T follicular helper cell (primary cell): ENCODE measurements at places on chromosomes 13 and 19.
A peak's percentile ranks its signal among the peaks of the same experiment; 100 is the strongest.

DNA sequence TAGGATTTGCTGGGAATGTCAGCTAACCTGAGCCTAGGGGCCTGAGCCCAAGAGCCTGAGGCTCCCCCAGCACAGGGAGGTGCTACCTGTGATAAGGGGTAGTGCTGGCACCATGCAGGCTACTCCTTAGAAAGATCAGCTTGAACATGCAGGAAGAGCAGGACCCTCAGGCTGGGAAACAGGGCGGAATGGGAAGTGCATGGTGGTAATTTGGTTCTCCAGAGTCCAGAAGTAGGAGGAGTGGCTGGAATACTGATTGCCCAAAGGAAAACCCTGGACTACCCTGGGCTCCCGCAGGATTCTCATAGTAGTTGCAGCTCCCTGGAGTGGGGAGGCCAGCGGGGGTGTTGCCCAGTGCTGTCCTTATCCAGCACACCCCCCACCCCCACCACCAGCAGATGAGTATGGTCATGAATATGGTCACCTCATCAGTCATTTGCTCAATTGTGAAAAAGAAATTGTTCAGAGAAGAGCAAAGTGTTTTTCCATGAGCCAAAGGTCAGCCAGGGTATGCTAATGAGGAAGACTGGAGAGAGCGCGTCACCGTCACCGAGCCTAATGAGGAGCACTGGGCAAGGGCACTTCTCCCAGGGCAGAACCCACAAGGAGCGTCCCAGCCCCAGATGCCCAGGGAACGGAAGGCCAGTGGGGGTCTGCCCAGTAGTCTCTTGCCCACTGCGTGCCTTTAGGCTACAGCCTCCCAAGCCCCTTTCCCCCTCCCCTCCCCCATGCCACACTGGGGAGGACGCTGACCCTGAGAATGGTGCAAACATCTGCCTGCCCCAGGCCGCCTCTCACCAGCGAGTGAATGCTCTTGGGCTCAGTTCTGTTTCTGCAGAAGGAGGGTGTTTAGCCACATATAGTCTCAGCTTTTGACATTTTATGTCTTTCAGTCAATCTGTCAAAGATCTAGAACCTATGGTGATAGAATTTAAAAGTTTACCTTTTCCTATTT lies 5.3 kb downstream of the SLC25A15 start:
- no peak for DNase-seq

- no peak for DNase-seq
These were observed 1466.9 kb downstream of the UQCRFS1 start for GRCh38 chr19:27745978-27746542.

GRCh38 chr13:98487016-98487415 lies 89.9 kb downstream of the STK24 start:
- DNase-seq: no peak

DNA sequence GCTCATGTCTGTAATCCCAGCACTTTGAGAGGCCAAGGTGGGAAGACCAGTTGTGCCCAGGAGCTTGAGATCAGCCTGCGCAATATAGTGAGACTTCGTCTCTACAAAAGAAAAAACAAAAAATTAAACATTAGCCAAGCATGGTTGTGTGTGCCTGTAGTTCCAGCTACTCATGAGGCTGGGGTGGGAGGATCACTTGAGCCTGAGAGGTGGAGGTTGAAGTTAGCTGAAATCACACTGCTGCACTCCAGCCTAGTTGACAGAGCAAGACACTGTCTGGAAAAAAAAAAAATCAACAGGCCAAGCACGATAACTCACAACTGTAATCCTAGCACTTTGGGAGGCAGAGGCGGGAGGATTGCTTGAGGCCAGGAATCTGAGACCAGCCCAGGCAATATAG lies 3.9 kb upstream of the S1PR2 start:
- DNase-seq: no peak

- DNase-seq: no peak
These were observed 67.3 kb downstream of the ZAR1L start for GRCh38 chr13:32247887-32248286.

GRCh38 chr13:80783926-80784565 lies 443.1 kb upstream of the SPRY2 start:
- DNase-seq: no peak

GRCh38 chr19:45739498-45740439 lies 6.5 kb downstream of the MEIOSIN start:
- DNase-seq: no peak

GRCh38 chr13:27374126-27374613 lies 50.2 kb upstream of the GTF3A start:
- no peak for DNase-seq

DNA sequence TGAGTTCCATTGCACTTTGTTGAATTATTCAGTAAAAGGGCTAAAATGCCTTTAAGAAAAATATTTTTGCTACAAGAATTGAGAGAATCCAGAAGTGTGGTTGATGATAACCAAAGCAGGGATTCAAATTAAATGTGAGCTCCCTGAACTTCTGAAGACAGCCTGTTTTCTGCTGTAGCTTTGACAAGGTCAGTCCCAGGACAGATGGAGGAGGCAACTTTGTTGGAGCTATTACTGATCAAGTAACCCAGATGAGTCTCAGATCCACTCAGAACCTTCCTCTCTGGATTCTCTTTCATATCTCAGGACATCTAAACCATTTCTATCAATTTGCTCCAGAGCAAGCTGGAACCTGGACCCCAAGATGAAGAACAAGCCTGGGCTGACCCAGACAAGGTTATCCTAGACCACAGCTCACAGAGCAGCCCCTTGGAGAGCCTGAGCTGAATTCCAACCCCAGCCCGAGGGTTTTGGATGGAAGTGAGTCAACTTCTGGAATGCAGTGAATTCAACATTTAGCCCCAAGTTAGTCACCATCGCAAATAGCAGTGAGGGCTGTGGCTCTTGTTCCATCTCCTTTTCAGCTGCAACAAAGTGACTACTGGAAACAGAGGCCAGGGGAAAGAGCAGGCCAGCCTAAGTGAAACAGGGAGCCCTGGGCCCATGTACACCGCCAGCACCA lies 137.8 kb upstream of the TSC22D1 start:
- no peak for DNase-seq

- no peak for DNase-seq
These were observed 5.9 kb downstream of the MED16 start for GRCh38 chr19:887072-887471.

- DNase-seq: no peak
These were observed 276.3 kb upstream of the PRR20A start for GRCh38 chr13:56864451-56864850.

DNA sequence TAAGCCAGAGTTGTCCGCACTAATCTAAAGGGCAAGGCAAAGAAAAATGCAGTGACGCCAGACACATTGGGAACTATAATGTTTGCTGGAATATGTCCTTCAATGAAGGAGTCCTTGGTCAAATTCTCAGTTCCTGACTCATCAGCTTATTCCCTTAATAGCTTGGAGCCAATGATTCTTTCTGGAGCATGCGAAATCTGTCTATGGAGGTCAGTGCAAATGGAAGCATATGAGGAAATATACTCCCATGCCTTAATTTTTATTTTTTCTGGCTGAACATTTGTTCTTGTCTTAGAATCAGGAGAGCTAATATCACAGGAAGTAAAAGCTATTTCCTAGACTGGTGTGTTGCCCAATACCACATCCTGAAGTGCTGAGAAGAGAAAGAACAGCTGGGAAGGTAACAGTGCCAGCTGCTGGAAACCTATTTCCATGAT lies 289.8 kb upstream of the SPRY2 start:
- no peak for DNase-seq

DNA sequence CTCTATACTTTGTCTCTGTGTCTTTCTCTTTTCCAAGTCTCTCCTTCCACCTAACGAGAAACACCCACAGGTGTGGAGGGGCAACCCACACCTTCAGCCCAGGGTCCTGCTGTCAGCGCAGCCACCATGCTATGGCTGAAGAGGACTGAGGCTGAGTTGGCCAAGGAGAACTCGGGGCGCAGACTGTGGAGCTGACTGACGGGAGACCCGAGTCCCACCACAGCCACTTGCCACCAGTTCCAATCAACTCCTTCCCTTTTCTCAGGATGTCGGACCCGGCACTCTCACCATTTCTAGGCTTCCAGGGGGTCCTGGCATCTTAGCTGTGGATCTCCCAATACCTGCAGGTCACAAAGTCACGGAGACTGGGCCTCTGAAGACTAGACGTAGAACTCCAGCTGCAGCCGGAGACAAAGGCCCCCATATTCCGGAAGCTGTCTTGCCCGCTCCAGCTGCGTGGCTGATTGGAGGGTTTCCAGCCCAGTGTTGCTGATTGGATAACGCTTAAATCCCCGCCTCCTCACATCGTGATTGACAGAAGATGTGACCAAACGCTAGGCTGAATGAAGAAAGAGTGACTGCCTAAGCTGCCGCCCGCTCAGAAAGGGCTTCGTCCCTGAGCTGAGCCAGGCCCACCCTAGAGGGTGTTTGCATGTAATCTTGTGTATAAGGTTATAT lies 63.6 kb downstream of the ZNF429 start:
- DNase-seq: peak; percentile 87

GRCh38 chr13:33279414-33280278 lies 5.9 kb downstream of the STARD13 start:
- DNase-seq: no peak

- no peak for DNase-seq
These were observed 20.1 kb downstream of the FPR3 start for GRCh38 chr19:51815043-51815442.

GRCh38 chr13:86974251-86974994 lies 696.7 kb upstream of the SLITRK5 start:
- DNase-seq: no peak

GRCh38 chr13:51827254-51827653 lies 17.7 kb downstream of the TMEM272 start:
- no peak for DNase-seq

GRCh38 chr19:14763497-14764145 lies 14.7 kb downstream of the ADGRE2 start:
- DNase-seq: no peak

DNA sequence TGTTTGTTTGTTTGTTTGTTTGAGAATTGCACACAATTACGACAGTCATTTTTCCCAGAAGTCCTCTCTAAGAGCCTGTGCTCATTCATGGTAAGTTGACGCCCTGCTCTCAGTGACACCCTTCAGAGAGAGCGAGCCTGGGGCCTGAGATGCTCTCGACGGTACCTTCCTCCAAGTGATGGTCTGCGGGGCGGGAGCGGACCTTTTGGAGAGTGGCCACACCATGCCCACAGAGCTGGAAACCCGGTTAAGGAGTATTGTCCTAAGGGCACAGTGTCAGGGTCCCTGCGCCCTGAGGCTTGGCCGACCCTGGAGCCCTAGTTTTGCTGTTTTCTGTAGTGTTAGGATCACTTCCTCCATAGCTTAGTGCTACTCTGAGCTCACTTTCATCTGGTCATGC lies 3.6 kb downstream of the POP4 start:
- no peak for DNase-seq

DNA sequence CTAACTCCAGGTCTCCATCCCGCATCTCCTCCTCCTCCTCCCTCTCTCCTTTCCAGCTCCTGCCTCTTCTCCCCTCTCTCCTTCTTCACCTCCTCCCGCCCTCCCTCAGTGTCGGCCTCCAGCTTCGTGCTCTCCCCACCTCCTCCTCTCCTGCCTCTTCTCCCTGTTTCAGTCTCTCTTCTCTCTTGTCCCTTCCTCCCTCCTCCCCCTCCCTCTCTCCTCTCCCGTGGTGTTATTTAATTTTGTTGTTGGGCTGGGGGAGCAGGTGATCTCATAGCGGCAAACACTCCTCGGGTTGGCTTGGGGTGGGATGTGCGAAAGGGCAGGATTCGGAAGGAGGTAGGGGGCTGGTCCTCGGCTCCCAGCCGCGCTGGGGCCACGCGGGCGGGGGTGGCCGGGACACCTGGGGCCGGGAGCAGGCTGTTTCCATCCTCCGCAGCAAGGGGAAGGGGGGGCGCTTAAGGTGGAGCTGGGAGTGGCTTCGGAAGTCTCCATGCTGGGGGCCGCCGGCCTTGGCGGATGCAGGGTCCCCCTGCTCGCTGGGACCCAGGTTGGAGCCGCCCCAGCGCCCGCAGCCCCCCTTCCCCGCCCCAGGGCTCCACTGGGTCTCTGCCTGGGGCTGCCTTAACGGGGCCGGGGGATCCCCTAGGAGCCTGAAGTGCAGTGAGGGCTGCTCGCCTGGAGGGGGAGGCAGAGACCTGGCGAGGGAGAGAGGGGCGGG lies at the start of gene CA11:
TSS of gene CA11 (minus strand) at position 187 of the 721 bp plus-strand sequence. CDS start 555 bp downstream, outside the sequence.
- DNase-seq: peak; percentile 91

DNA sequence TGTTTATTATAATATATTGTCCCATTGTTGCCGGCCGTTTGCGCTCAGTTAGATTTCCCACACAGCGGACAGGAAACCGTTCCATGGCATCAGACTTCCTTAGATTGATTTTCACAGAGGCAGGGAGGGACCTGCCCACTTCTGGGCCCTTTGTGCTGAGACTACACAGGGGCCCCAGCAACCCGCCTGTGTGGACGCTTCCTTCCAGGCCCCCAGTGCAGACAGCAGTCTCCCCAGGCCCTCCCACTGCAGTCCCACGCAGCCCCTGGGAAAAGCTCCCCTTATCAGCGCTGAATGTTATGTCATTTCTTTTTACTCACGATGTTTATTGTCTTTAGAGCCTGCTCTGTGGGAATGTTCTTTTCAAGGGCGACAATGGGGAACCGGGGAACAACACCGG lies 351.7 kb upstream of the ARGLU1 start:
- DNase-seq: no peak

- DNase-seq: no peak
These were observed 1.6 kb downstream of the GPC5 start for GRCh38 chr13:91400063-91400399.

DNA sequence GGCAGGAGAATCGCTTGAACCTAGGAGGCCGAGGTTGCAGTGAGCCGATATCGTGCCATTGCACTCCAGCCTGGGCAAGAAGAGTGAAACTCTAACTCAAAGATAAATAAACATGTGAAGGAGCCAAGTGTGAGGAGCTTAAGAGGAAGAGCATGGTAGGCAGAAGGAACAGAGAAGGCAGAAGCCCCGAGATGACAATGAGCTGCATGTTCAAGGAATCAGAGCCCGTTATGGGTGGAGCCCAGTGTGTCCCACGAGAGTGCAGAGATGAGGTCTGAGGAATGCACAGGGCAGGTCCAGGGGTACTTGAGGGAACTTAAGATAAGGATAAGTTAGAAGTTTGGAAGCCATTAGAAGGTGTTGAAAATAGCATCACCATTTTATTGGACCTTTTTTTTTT lies 716 bp downstream of the FPR2 start:
- DNase-seq: no peak

GRCh38 chr19:23203841-23204344 lies 46.3 kb downstream of the ZNF724 start:
- no peak for DNase-seq

DNA sequence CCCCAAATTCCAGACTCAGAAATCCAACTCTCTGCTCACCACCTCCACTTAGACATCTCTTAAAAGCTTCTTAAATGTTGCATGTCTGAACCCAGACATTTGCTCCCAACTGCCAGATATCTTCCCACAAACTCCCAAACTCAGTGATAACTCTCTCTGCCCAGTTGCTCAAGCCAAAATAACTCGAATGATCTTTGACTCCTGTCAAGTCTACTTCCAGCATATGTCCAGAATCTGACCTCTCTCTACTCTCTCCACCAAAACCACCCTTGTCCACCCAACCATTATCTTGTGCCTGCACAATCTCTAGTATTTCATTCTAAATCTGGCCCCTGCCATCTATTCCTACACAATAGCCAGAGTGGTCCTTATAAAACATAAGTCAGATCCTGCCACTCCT lies 99.3 kb downstream of the FGF14 start:
- no peak for DNase-seq

- DNase-seq: peak; percentile 41
These were observed 3.0 kb downstream of the HPN start for GRCh38 chr19:35044317-35045117.

- DNase-seq: no peak
These were observed 811.1 kb downstream of the UQCRFS1 start for GRCh38 chr19:28401739-28402424.
